ENCODE measurements at places on chromosomes 6 and 20.

DNA sequence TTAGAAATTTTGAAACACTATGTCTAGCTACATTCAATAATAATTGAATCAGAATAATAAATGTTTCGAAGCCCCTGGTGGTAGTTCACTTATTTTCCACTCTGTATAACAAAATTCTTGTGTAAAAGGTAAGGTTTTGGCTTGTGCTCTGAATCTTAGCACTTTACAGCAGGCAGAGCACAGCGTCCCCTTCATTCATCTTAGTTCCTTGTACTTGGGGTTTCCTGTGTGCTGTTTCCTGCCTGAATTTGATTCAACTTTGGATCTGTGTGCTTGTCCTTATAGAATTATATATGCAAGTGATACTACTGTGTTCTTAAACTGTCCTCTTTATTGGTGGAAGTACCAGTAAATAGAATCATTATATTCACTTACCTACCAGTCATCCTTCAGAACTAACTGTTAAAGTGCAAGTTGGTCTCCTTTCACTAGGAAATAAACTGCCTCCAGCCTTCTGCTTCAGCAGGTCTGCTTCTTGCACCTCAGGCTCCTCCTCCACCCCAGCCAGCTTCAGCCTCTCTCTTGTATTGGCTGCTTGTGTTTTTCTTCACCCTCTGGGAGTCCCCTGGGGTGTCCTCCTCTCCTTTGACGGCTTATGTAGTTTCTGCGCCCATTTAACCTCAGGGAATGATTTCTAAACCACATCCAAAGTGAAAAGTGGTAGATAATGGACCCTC, 28.8 kb upstream of the TULP4 start:
- no peak for DNase-seq

DNA sequence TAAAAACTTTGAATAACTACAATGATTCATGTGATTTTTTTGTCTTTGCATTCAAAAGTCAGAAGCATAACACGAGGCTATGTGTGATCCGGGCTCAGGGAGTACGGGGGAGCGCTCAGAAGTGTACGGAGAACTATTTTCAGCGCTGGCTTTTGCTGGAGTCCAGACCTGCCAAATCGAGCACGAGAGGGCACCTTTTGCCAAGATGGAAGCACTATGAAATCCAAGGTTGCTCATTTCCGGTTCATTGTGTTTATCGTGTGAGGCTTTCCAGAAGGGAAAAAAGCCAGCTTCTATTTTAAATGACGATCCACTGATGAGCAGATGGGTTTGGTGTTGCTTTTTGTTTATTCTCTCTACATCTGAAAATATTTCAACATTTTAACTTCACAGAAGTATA, 11.3 kb downstream of the RAMACL start:
- no peak for DNase-seq

DNA sequence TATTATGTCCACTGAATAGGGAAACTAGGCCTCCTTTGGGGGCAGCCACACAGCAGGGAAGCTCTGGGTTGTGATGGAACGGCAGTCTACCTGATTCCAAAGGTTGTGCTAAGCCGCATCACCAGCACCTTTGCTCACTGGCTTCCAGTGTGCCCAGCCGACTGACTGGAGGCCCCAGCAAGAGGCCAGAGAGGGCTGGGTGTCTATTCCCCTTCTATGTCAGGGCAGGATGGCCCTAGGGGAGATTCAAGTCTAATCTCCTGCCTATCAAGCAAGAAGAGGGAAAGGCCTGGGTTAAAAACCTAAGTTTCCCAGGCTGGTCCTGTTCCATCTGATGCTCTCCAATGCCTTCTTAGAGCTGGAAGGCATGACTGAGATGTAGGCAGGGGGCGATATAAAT, 53.6 kb downstream of the JPH2 start:
- peak; percentile 51 for DNase-seq

- DNase-seq, result no peak
Measured at GRCh38 chr20:43982016-43982415, 67.4 kb downstream of the TOX2 start.

GRCh38 chr6:160063771-160064413, 57.7 kb upstream of the SLC22A1 start:
- DNase-seq, result no peak

- no peak for DNase-seq
Measured at GRCh38 chr20:12729326-12729725, 279.4 kb upstream of the SPTLC3 start.

All from NCI-H82 (cell line).